ENCODE measurements at places on chromosomes 12 and 14. TPM values are rescaled to one million over a fixed set of nuclear protein-coding genes. Genes with fewer than 3 reads are reported as not detected.

SPIC gene
- total RNA-seq: not detected

SPRING1 gene
- total RNA-seq: 32.5 TPM

CLSTN3 gene
- total RNA-seq: 153 TPM

CHURC1 gene
- total RNA-seq: 91.8 TPM

DNA sequence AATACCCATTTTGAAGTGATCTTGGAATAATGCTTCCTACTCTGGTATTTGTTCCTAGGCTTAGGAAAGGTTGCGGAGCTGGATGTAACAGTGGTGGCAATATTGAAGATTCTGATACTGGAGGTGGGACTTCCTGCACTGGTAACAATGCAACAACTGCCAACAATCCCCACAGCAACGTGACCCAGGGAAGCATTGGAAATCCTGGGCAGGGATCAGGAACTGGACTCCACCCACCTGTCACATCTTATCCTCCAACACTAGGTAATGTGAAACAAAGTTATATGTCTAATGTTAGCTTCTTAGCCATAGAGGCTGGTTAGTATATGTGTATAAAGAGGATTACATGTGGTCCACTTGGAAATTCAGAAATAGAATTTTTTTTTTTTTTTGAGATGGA lies 197.9 kb downstream of the PCNX1 start:
- H3K27ac ChIP-seq: no peak overlapping the region

DNA sequence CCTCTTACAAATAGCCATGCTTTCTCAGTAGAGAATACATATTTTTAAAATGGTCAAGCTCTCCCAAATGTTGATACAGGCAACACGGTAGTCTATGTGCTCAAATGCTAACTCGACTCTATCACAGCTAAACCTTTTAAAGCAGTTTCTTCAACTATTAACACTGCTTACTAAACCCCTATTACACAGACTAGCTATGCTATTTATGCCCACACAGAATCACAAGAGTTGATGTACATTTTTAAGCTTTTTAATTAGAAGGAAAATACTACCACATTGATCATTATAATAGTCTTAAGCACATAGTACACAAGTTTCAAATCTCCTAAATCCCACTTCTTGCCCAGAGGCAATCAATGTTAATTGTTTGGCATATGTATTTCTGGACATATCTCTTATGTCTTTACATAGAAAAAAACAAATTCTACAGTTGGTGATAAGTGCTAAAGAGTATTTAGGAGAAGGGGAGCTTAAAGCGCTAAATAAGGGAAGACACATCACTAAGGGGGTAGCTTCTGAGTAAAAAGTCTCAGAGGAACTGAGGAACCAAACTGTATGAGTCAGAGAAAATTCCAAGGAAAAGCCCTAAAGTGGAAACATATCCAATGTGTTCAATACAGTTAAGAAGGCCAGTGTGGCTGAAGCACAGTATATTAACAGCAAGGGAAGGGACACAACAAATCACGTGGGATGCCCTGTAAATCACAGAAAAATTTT lies 13.7 kb downstream of the HNRNPC start:
- no peak for DNase-seq
- peaks cover 77% of the 10 kb centered on the region for H3K36me3 ChIP-seq
- no peak overlapping the region for H3K4me3 ChIP-seq
- peaks cover 6% of the 10 kb centered on the region for H3K4me1 ChIP-seq
- no peaks in the 10 kb centered on the region for H3K27me3 ChIP-seq

DNA sequence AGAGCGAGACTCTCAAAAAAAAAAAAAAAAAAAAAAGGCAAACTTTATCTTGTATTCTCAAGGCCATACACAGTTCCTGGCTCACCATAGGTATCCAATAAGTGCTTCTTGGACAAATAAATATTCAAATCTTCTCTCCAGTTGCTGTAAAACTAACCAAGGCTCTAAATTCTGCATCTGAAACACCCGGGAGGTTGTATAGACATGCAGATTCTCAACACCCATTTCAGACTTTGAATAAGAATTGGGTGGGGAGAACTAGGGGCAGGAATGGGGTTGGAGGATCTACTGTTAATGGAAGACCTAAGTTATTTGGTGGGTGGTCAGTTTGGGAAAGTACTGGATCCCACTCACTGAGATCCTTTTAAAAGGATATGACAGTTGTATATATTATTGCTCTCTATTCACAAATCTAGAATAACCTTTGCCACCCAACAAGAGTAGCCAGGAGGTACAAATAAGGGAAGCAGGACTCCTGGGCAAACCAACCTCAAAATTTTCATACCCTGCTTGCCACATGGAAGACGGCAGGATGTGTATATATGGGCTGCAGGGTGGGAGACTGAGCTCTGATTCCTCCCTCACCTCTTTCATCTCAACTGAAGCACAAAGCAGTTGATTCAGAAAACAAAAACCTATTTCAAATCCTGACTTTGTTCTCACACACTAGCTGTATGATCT lies 879 bp downstream of the GDF3 start:
- no peak overlapping the region for H3K4me3 ChIP-seq
- DNase-seq: no peak
- H3K4me1 ChIP-seq: no peaks in the 10 kb centered on the region

DNA sequence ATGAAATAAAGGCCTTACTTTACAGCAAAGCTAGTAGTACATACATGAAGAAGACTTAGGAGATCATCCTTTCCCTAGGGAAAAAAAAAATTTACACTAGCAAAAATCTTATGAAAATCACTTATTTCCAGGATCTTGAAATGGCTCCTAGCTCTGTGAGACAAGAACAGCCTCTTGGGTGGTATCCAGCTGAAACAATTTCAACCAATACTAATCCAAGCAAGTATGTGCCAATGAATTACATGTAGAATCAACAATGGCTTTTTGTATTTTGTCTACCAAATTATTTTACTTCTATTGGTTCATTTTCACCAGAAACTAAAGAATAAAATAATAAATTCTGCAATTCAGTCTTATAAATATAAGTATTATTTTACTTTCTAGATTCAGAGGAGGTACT lies 2.7 kb upstream of the SLCO1A2 start:
- no peaks in the 10 kb centered on the region for H3K27me3 ChIP-seq
- no peak overlapping the region for H3K4me3 ChIP-seq
- no peaks in the 10 kb centered on the region for H3K4me1 ChIP-seq
- H3K36me3 ChIP-seq: no peaks in the 10 kb centered on the region

DNA sequence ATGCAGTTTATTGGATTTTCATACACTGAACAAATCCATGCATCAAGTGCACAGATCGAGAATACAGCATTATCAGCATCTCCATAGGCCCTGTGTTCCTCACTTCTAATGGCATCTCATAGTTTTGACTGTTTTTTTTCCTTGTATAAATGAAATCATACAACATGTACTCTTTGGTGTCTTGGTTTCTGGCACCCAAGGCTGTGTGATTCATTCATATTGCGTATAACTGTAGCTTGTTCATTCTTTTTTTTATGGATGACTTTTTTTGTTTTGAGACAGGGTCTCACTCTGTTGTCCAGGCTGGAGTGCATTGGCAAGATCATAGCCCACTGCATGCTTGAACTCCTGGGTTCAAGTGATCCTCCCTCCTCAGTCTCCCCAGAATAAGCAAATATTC lies 14.3 kb downstream of the RASSF8 start:
- H3K36me3 ChIP-seq: no peaks in the 10 kb centered on the region
- no peak for DNase-seq
- no peaks in the 10 kb centered on the region for H3K4me1 ChIP-seq
- no peaks in the 10 kb centered on the region for H3K27me3 ChIP-seq

GRCh38 chr14:60964904-60965303 lies 16.0 kb downstream of the TRMT5 start:
- H3K4me1 ChIP-seq: no peaks in the 10 kb centered on the region
- H3K4me3 ChIP-seq: no peak overlapping the region
- no peak overlapping the region for H3K27ac ChIP-seq
- H3K27me3 ChIP-seq: no peaks in the 10 kb centered on the region
- no peak for DNase-seq

GRCh38 chr12:49061157-49061650 lies 610 bp upstream of the KMT2D start:
- H3K4me1 ChIP-seq: peaks cover 32% of the 10 kb centered on the region
- no peak overlapping the region for H3K27ac ChIP-seq
- H3K36me3 ChIP-seq: no peaks in the 10 kb centered on the region
- DNase-seq: no peak
- no peaks in the 10 kb centered on the region for H3K27me3 ChIP-seq

DNA sequence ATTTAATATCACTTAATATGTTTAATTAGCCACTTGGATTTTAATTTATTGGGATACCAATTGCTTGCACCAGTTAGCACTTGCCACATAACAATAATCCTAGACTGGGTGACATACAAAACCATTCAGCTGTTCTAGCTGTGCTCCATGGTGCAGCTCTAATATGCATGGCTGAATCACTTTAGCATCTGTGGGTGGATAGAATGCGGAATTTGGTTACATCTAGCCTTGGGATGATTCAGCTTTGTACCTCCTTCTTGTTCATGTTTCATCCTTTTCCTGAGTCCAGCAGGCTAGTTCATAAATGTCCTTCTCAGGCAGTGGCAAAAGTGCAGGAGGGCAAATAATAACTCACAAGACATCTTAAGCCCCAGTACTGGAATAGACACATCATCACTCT lies 1263.0 kb downstream of the LRFN5 start:
- no peaks in the 10 kb centered on the region for H3K27me3 ChIP-seq
- H3K4me3 ChIP-seq: no peak overlapping the region
- H3K36me3 ChIP-seq: no peaks in the 10 kb centered on the region
- no peak overlapping the region for H3K27ac ChIP-seq
- no peak for DNase-seq

GRCh38 chr14:31449971-31450610 lies 7.2 kb downstream of the DTD2 start:
- H3K27ac ChIP-seq: no peak overlapping the region
- H3K27me3 ChIP-seq: no peaks in the 10 kb centered on the region
- 0 out of 2 replicates have a peak, but pooled peaks cover 6% of the 10 kb centered on the region for H3K4me1 ChIP-seq
- H3K36me3 ChIP-seq: no peaks in the 10 kb centered on the region

- H3K4me1 ChIP-seq: peaks cover 11% of the 10 kb centered on the region
- H3K36me3 ChIP-seq: peaks cover 9% of the 10 kb centered on the region
- DNase-seq: no peak
These were observed 1.2 kb upstream of the CEP170B start for GRCh38 chr14:104863923-104864266.

GRCh38 chr14:67265131-67265530 lies 23.9 kb downstream of the PALS1 start:
- H3K4me1 ChIP-seq: peaks cover 4% of the 10 kb centered on the region
- H3K27me3 ChIP-seq: no peaks in the 10 kb centered on the region
- DNase-seq: no peak
- no peak overlapping the region for H3K27ac ChIP-seq

All from PC-9 (cell line).